Left ventricle myocardium inferior (tissue), 1 donor: ENCODE measurements at places on chromosomes 2 and 18.

DNA sequence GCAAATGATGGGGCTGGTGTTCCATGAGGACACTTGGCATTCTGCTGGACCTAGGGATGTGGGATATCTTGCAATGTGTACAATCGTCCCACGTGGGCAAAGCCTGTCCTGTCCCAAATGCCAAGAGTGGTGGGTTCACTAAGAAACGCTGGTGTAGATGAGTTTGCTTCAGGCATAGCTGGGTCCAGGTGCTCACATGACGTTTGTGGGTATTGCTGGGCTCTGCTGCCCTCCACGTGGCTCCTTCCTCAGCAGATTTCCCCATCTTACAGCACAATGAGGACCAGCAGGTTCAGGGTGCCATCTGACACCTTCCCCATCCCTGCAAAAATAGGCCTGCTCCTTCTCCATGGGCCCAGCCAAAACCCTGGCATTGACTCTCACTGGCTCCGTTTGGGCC, 105.9 kb downstream of the SEPTIN10 start:
- H3K27me3 ChIP-seq = no peaks in the 10 kb centered on the region
- H3K27ac ChIP-seq = no peak overlapping the region
- DNase-seq = no peak
- no peak overlapping the region for H3K4me3 ChIP-seq
- H3K36me3 ChIP-seq = peaks cover 3% of the 10 kb centered on the region

DNA sequence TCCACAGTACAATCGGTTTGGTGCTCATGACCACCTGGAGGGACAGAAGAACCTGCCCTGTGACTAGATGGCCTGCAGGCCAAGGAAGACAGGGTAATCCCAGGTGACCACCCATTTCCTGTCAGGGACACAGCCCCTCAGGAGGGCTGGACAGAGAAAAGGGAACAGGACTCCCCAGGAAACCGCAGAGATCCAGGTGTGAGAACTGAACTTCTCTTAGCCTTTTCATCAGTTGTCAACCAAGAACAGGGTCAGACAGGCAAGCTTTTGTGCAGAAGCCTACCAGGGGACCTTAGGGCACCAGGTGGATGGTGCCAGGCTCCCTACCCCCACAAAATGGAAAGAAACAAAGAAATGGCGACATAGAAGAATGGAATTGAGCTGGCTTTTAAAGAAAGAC, 132.3 kb downstream of the HDAC4 start:
- H3K4me3 ChIP-seq = no peak overlapping the region
- no peaks in the 10 kb centered on the region for H3K36me3 ChIP-seq
- peak overlapping the region; percentile 80 for H3K27ac ChIP-seq
- DNase-seq = no peak
- peaks cover 64% of the 10 kb centered on the region for H3K4me1 ChIP-seq

DNA sequence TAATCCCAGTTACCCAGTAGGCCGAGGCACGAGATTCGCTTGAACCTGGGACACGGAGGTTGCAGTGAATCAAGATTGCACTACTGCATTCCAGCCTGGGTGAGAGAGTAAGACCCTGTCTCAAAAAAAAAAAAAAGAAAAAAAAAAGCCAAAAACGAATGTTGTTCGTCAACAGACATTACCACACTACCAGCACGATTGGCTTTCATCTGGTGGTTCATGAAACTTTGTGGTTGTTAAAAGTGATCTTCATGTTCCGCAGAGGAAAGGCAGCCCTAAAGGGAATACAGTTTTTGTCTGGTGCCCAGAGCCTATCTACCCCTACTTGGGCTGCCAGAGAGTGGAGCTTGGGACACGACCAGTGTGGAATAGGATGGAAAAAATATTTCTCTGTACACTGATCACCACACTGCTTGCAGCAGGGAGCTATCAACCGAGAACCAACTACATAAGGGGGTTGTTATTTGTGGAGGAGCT, 13.6 kb upstream of the CXCR4 start:
- no peak for DNase-seq
- no peaks in the 10 kb centered on the region for H3K36me3 ChIP-seq
- H3K4me1 ChIP-seq = peaks cover under 1% of the 10 kb centered on the region
- peaks cover 14% of the 10 kb centered on the region for H3K27me3 ChIP-seq
- H3K4me3 ChIP-seq = no peak overlapping the region

DNA sequence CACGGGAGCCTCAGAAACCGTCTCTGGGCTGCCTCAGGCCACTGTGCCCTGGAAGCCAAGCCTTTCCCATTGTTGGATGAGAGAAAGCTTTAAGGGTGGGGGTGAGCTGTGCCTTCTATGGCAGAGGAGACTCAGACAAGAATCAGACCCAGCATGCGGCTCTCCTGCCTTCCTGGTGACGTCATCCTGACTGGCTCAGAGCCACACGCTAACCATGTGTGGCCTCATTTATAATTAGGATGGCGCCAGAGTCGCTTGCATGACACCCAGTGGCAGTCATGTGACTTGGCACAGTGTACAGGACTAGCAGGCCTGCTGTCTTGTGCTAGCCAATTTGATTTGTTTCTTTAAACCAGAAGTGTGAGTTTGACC, 99.1 kb downstream of the SH3BP4 start:
- peaks cover 29% of the 10 kb centered on the region for H3K36me3 ChIP-seq
- peak; percentile 91 for DNase-seq
- peaks cover 58% of the 10 kb centered on the region for H3K4me1 ChIP-seq
- peak overlapping the region; percentile 19 for H3K4me3 ChIP-seq

DNA sequence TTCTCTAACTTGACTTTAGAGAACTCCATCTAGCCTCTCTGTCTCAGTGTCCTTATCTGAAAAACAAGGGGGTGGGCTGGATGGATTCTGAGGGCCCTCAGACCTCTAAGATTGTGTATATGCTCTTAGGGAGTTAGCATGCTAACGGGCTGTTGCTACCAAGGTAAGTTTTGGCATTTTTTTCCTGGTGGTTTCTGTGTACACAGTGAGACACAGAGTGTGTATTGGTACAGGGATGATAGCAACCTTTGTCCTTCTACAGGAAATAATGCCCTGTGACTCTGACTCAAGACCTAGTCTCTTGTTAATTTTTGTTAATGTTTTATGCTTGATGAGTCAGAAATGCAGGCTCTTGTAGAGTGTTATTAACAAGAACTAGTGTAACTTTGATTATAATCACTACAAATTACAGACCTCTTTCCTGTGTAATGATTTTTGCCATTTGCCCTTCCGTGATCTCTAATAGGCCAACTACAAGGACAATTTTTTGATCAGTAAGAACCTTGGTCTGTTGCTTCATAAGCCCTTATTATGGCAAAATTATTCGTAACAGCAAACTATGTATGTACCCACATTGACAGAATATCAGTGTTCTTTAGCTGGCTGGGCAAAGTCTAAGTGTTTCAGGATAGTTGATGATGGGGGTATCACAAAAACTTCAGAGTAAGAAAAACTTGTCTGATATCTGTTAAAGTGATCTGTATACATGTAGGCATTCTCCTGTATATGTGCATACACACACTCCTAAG, 89.7 kb downstream of the SPTBN1 start:
- H3K27ac ChIP-seq = peak overlapping the region; percentile 7
- peaks cover 94% of the 10 kb centered on the region for H3K4me1 ChIP-seq
- no peak overlapping the region for H3K4me3 ChIP-seq
- no peak for DNase-seq
- H3K36me3 ChIP-seq = no peaks in the 10 kb centered on the region

GRCh38 chr2:229610333-229610732, 104.0 kb downstream of the DNER start:
- H3K4me1 ChIP-seq = no peaks in the 10 kb centered on the region
- no peak for DNase-seq
- no peaks in the 10 kb centered on the region for H3K27me3 ChIP-seq
- H3K4me3 ChIP-seq = no peak overlapping the region
